Naive thymus-derived CD8-positive, alpha-beta T cell (primary cell): ENCODE measurements at places on chromosomes 2 and 18. TPM values are rescaled to one million over a fixed set of nuclear protein-coding genes. Genes with fewer than 3 reads are reported as not detected.

Gene TACR1
- 0.14 TPM for polyA plus RNA-seq

Gene FASTKD1
- 10.8 TPM for polyA plus RNA-seq

Gene TXNL1
- polyA plus RNA-seq, result 50.3 TPM

Gene MRO
- not detected for polyA plus RNA-seq

Gene CFAP221
- polyA plus RNA-seq, result not detected

Gene CHRNA1
- polyA plus RNA-seq, result not detected

Gene SGPP2
- polyA plus RNA-seq, result not detected

Gene MDH1B
- 0.06 TPM for polyA plus RNA-seq

Gene RESP18
- not detected for polyA plus RNA-seq

Gene TTC39C
- 36.5 TPM for polyA plus RNA-seq

Gene PLA2R1
- polyA plus RNA-seq, result not detected

Gene FOXI3
- not detected for polyA plus RNA-seq

Gene HOXD1
- polyA plus RNA-seq, result not detected

Gene GTF2A1L
- polyA plus RNA-seq, result not detected
